ENCODE measurements at places on chromosomes 13 and 19. TPM values are rescaled to one million over a fixed set of nuclear protein-coding genes. Genes with fewer than 3 reads are reported as not detected.

CPB2 gene
- total RNA-seq, result not detected

PNMA8B gene
- 0.28 TPM for total RNA-seq

KIR3DL3 gene
- not detected for total RNA-seq

DPP9 gene
- total RNA-seq, result 19.2 TPM

HSD11B1L gene
- 8.4 TPM for total RNA-seq

SIGLEC14 gene
- not detected for total RNA-seq

RFPL4AL1 gene
- total RNA-seq, result not detected

PSG5 gene
- not detected for total RNA-seq

APLP1 gene
- 3.4 TPM for total RNA-seq

LRFN3 gene
- total RNA-seq, result 2.8 TPM

RDH8 gene
- not detected for total RNA-seq

ATP4A gene
- total RNA-seq, result not detected

SPRYD7 gene
- 4.1 TPM for total RNA-seq

LRP3 gene
- 15.3 TPM for total RNA-seq

SIGLEC5 gene
- total RNA-seq, result not detected

CRLF1 gene
- total RNA-seq, result 0.09 TPM

PRODH2 gene
- total RNA-seq, result not detected

BEST2 gene
- not detected for total RNA-seq

UBE2L5 gene
- not detected for total RNA-seq

MCOLN1 gene
- total RNA-seq, result 4.5 TPM

MAP4K1 gene
- total RNA-seq, result not detected

ATP1A3 gene
- not detected for total RNA-seq

CYP4F2 gene
- total RNA-seq, result not detected

CYP4F8 gene
- total RNA-seq, result not detected

PSG1 gene
- total RNA-seq, result not detected

TMEM143 gene
- total RNA-seq, result 2.0 TPM

CCDC8 gene
- total RNA-seq, result 0.45 TPM

OPA3 gene
- total RNA-seq, result 5.0 TPM

ZNF223 gene
- total RNA-seq, result 3.7 TPM

AKAP8 gene
- 20.0 TPM for total RNA-seq

DACT3 gene
- 0.19 TPM for total RNA-seq

KIR3DL1 gene
- total RNA-seq, result not detected

IGFLR1 gene
- 1.3 TPM for total RNA-seq

MCEMP1 gene
- not detected for total RNA-seq

TBXA2R gene
- total RNA-seq, result 1.2 TPM
